ENCODE measurements at places on chromosomes 6 and 20.

- DNase-seq: no peak
Measured at GRCh38 chr6:6723921-6724538, 135.5 kb downstream of the LY86 start.

DNA sequence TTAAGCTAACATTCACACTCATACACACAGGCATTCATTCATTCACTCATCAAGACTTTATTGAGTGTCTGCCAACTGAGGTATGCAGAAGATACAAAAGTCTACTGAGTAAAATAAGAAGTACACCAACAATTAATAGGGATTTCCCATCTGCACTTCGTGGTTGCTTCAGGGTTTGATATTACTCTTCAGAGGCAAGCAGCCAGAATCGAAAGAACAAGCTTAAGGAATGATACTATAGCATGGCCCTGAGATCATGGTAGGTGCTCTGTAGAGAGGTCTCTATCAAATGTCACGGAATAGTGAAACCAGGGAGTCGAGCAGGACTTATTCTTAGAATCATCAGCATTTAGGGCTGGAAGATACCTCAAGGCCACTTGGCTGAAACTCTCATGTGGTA is 135.4 kb downstream of the NRN1 start:
- no peak for DNase-seq

- DNase-seq: no peak
Measured at GRCh38 chr20:12599494-12599893, 409.3 kb upstream of the SPTLC3 start.

DNA sequence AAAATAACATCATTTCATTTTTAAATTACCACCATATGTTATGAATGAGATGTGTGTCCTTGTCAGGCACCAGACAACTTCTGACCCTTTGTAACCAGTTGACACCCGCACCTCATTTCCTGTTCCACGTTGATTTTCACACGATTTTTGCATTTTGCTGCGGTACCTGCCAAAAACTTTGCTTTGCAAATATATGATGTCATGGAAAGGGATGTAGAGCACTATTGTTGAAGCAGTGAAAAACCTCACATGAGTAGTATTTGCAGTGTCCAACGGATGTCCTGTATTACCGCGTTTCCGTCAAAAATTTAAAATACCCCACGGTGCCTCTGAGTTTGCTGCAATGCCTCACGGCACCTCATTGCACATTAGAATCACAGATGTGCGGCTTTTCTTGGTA is 115.6 kb downstream of the MTHFD1L start:
- no peak for DNase-seq

DNA sequence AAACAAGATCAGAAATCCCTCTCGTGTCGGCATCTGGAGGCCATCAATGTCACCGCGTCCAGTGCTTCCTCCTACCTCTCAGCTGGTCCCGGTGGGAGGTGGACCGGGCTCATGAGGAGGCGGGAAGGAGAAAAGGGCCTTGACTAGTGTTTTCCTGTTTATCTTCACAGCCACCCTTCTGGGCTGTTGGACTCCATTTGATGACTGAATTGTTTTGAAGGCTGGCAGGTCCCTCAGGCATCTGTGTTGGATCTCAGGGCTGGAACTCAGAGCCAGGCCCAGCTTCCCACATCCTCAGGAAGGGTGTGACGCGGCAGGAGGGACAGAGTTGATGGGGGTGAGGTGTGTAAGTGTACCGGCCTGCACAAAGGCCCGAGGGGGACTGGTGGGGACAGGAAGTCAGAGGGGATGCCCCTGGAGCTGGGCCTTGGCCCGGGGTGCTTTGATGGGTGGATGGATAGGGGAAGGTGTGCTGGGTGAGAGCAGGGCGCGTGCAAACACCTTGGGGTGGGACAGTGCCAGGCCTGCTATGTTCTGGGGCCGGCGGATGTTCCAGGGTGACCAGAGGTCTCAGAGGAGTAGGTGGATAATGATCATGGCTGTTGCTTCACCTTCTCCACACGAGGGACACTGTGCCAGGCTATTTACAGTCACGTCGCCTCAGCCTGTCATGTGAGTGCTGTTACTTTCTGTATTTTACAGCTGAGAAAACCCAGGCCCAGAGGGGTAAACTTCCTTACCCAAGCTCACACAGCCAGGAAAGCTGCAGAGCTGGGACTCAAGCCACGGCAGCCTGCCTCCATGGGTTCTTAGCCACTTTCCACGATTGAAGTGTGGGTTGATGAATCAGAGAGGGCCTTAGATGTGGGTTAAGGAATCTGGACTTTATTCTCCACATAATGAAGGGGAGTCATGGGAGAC is 17.9 kb upstream of the CHMP4B start:
- no peak for DNase-seq

- peak; percentile 29 for DNase-seq
Measured at GRCh38 chr6:161418463-161418945, 144.6 kb upstream of the AGPAT4 start.

GRCh38 chr6:104526376-104526775 is 333.3 kb downstream of the HACE1 start:
- DNase-seq: no peak

DNA sequence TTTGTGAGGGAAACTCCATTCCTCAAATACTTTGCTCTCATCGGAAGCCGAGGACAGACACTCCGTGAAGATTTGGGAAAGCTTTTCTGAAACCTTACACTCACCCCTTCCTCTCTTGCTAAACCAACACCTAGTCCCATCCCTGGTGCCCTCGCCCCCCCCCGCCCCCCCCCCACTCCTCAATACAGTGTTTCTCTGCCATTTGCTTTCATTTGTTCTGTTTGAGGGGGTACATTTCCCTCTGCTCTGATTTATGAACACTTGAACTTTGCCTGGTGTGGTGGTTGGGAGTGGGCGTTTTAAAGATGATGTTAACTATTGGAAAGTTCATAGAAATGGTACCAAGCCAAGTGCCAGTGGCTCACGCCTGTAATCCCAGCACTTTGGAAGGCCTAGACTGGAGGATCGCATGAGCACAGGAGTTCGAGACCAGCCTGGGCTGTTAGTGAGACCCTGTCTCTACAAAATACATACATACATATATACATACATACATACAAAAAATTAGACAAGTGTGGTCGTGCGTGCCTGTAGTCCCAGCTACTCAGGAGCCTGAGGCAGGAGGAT is 1.1 kb downstream of the RAB32 start:
- DNase-seq: no peak

GRCh38 chr6:11705069-11705468 is 73.5 kb downstream of the ADTRP start:
- no peak for DNase-seq

GRCh38 chr6:149160943-149161342 is 156.6 kb upstream of the TAB2 start:
- DNase-seq: no peak

GRCh38 chr6:86832686-86833085 is 104.6 kb upstream of the HTR1E start:
- no peak for DNase-seq

DNA sequence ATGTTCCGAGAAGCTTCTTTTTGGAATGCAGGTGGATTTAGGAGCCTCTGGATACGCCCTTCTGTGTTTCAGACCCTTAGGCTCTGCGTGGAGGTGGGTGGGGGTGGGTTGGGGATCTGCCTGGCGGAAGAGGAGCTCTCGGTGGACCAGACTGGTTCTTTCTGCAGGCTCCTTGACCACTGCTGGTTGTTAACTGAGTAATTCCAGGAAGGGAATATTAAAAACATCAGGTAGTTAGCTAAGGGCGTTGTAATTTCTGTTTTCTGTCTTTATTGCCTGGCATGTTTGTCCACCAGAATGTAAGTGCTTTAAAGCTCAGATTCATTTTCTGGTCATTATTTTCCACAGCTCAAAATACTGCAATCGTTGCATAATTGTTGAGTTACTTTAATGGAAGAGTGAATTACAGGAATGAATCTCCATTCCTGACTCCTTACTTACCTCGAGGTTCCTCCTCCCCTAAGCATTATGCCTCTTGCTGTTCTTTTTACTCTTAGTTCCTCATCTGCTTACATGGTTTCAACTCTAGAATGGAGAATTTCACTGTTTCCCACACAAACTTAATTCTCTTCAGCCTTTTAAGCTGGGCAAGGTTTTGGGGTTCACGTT is 5.9 kb downstream of the CDYL start:
- no peak for DNase-seq

DNA sequence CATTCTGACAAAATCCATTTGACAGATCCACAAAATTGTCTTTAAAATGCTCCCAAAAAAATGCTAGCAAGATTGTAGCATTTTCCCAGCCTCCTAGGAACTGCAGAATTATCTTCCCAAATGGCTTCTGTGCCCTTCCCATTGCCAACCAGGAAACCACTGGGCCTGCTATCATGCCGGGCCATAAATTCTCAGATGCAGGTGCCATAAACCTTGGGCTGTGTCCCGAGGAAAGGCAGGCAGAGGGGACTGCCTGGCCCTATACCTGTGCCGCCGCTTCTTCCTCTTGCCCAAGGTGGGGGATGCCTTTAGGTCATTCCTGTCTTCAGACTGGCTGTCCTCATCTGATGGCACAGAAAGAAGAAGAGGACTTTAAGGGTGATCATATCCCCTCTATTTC is 2.8 kb downstream of the VSX1 start:
- DNase-seq: no peak

- DNase-seq: no peak
Measured at GRCh38 chr6:21227486-21227885, 366.1 kb upstream of the SOX4 start.

- peak; percentile 3 for DNase-seq
Measured at GRCh38 chr6:70956451-70957283, at the start of gene B3GAT2. Gene B3GAT2 (minus strand): TSS chr6:70957060. CDS start chr6:70956429, 631 bp downstream.

DNA sequence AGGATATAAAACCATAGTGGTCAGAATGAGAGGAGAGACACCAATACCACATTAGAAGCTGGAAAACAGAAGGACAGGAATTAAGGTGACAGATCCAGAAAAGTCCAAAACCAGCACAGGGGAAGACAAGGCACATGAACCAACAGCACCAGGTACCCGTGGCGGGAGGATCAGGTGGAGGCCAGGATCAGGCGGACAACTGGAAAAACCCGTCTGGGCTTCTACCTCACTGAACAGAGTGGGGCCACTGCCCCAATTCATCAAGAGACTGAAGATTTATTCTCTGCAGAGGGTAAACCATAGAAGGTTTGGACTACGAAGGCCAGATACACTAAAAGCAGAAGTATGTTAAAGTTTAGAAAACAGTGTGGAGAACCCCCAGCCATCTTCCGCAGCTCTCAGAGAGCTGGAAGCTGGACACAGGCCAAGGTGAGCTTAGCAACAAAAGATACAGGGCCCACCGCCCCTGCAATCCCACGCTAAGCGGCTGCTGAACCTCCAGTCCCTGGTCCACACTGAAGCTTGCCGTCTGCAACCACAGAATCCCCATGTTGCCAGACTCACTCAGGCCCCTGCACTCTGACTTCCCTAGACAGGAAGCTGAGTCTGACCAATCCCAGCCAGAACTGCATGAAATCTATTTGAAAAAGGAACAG is 29.9 kb downstream of the ABHD12 start:
- no peak for DNase-seq

DNA sequence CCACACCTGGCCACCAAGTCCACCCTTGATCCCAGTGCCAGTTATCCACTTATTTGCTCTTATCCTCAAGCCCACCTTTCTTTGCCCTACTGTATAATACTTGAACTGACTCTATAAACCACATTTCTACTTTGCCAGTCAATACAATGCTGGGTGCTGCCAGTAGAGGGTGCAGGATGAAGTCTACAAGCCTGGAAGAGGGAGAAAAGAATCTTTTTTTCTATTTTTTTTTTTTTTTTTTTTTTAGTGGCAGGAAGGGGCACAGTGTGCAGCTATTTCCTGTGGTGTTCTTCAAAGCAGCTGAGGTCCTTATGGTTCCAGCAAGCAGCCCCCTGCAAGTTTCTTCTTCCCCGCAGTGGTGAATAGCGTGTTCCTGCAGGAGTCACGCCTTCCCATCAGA is 22.2 kb upstream of the GABRR1 start:
- no peak for DNase-seq

DNA sequence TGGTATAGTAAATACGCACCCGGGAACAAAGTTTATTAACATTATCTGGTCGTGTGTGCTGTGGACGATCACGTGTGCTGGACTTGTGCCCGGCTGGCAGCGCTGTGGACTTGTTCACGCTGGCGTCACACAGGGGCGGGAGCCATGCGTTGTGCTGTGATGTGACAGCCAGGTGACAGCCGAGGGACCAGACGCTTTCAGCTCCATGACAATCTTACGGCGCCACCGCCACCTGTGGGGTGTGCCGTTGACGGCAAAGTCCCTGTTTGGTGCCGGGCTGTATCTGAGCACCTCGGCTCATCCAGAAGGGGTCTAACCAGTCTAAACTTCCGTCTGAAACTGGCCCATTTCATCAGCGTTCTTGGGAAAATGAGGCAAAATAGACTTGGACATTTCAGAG is 25.2 kb downstream of the DLL1 start:
- peak; percentile 27 for DNase-seq

DNA sequence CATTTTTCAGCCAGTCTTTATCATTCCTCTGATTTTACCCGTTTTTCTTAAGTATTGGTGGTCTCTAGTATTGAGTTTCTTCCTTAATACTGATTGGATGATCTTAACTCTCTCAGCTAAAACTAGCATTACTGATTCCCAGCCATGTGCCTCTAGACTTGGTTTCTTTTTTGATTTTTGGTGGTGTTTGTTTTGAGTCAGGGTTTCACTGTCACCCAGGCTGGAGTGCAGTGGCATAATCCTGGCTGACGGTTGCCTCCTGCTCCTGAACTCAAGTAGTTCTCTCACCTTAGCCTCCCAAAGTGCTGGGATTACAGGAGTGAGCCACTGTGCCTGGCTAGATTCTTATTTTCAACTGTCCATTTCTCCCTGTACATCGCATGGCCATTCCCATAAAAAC is 24.9 kb downstream of the DPPA5 start:
- no peak for DNase-seq

- DNase-seq: no peak
Measured at GRCh38 chr6:36633915-36634314, 39.8 kb downstream of the SRSF3 start.

DNA sequence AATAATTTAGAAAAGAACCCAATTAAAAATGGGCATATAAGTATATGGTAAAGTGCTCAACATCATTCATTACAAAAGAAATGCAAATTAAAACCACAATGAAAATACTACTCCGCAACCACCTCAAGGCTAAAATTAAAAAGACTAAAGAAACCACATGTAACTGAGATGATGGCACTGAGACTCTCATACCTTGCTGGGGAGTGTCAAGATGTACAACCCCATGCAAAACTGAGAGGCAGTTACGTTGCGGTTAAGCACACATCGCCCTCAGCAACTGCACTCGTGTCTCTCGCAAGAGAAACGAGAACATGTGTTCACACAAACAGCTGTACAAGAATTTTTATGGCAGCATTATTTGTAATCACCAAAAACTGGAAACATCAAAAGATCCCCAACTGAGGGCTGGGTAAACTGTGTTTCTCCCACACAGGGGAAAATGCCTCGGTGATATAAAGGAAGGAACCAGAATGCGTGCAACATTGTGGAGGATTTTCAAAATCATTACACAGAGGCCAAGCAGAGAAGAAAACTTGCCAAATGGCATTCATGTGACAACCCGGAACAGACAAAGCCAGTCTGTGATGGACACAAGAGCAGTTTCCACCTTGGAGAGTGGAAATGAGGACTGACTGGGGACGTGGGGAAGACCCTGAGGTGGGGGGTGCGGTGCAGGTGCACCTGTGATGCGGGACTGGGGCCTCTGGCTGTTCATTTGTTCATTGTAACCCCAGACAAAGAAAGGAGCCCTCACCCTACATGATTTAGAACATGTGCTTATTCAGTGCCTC is 144.9 kb downstream of the WDR27 start:
- no peak for DNase-seq

GRCh38 chr20:25205277-25206062 is 10.0 kb downstream of the ENTPD6 start:
- no peak for DNase-seq
